Endothelial cell of umbilical vein (primary cell): ENCODE measurements at places on chromosomes 6 and 20. TPM values are rescaled to one million over a fixed set of nuclear protein-coding genes. Genes with fewer than 3 reads are reported as not detected.

- H3K4me1 ChIP-seq = peaks cover 6% of the 10 kb centered on the region
- no peak for DNase-seq
- H3K4me3 ChIP-seq = no peak overlapping the region
- peaks cover 13% of the 10 kb centered on the region for H3K36me3 ChIP-seq
- H3K27ac ChIP-seq = no peak overlapping the region
- H3K27me3 ChIP-seq = no peaks in the 10 kb centered on the region
Measured at GRCh38 chr6:47288267-47289090, 21.2 kb downstream of the TNFRSF21 start.

GRCh38 chr6:102986086-102986485 lies 1592.6 kb downstream of the GRIK2 start:
- no peaks in the 10 kb centered on the region for H3K27me3 ChIP-seq
- H3K36me3 ChIP-seq = no peaks in the 10 kb centered on the region
- H3K4me3 ChIP-seq = no peak overlapping the region
- no peak for DNase-seq

GRCh38 chr6:164108092-164108491 lies 693.6 kb downstream of the QKI start:
- H3K36me3 ChIP-seq = no peaks in the 10 kb centered on the region
- H3K4me3 ChIP-seq = no peak overlapping the region
- peaks cover 6% of the 10 kb centered on the region for H3K4me1 ChIP-seq
- DNase-seq = no peak
- H3K27ac ChIP-seq = no peak overlapping the region

GRCh38 chr6:2764610-2765165 lies 505 bp upstream of the WRNIP1 start:
- DNase-seq = no peak
- H3K4me1 ChIP-seq = peaks cover 34% of the 10 kb centered on the region
- H3K27me3 ChIP-seq = no peaks in the 10 kb centered on the region
- no peaks in the 10 kb centered on the region for H3K36me3 ChIP-seq

DNA sequence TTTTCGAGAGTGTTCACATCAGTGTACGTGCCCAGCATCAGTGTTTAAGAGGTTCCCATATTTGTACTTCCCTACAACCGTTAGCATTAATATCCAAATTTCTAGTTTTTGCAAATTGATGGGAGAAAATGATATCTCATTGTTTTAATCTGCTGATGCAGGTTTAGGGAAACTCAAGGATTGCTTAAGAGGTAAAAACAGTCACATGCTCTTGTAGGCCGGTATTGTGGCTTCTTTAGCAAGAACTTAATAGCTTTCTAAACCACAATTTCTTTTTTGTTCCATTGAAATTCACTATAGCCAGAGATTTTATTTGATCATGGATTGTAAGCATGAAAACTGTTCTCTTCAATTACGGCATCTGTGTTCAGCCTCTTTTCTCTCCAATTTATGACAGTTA lies 29.5 kb downstream of the BEND6 start:
- DNase-seq = no peak
- no peaks in the 10 kb centered on the region for H3K36me3 ChIP-seq
- H3K4me3 ChIP-seq = no peak overlapping the region
- no peaks in the 10 kb centered on the region for H3K4me1 ChIP-seq

LTB gene
- total RNA-seq = 1.2 and 1.3 TPM in 2 replicates

GRCh38 chr20:16174311-16174710 lies 398.9 kb downstream of the KIF16B start:
- H3K27ac ChIP-seq = no peak overlapping the region
- no peak overlapping the region for H3K4me3 ChIP-seq
- H3K36me3 ChIP-seq = no peaks in the 10 kb centered on the region
- no peak for DNase-seq

GRCh38 chr20:3758566-3758965 lies 9.0 kb downstream of the ADISSP start:
- no peaks in the 10 kb centered on the region for H3K36me3 ChIP-seq
- H3K27me3 ChIP-seq = no peaks in the 10 kb centered on the region
- no peak for DNase-seq
- no peaks in the 10 kb centered on the region for H3K4me1 ChIP-seq
- H3K4me3 ChIP-seq = no peak overlapping the region

DNA sequence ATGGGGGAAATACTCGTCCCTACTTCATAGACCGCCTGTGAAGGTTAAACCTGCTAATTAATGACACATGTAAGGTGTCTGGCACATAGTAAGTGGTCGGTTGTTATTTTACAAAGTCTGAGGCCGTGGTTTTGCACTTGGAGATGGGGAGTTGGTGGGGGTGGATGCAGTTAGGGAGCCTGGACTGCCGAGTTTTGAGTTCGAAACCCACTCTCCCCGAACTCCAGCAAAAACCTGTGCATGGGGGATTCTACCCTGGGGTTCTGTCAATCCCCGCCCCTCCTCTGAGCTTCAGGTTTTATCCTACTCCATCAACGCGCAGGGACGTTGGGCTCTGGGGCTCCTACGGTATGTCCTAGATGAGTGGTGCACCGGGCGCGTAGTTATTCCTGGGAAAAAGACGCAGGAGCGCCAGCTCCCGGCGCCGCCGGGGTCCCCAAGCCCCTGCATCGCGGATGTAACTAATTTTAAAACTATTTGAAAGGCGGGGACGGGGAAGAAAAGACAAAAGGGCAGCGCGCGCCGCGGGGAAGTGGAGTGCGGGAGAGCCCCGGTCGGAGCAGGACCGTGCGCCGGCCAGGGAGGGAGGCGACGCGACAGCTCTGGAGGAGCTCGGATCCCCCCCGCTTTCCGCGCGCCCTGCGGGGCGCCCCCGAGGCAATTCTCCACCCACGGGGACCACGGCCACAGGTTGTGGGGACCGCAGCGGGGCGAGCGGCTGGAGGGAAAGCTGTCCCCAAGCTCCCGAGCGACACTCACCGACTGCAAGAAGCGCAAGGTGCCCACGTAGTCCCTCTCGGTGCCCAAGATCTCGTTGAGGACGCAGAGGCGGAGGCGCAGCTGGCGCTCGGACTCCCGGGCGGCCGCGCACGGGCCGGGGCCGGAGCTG lies 672 bp downstream of the PREX1 start:
- DNase-seq = peak; percentile 53
- peaks cover 49% of the 10 kb centered on the region for H3K4me1 ChIP-seq
- H3K27me3 ChIP-seq = no peaks in the 10 kb centered on the region
- peak overlapping the region; percentile 85 for H3K4me3 ChIP-seq
- H3K27ac ChIP-seq = peak overlapping the region; percentile 67
